ENCODE measurements at places on chromosomes 2 and 18.
A peak's percentile ranks its signal among the peaks of the same experiment; 100 is the strongest.

DNA sequence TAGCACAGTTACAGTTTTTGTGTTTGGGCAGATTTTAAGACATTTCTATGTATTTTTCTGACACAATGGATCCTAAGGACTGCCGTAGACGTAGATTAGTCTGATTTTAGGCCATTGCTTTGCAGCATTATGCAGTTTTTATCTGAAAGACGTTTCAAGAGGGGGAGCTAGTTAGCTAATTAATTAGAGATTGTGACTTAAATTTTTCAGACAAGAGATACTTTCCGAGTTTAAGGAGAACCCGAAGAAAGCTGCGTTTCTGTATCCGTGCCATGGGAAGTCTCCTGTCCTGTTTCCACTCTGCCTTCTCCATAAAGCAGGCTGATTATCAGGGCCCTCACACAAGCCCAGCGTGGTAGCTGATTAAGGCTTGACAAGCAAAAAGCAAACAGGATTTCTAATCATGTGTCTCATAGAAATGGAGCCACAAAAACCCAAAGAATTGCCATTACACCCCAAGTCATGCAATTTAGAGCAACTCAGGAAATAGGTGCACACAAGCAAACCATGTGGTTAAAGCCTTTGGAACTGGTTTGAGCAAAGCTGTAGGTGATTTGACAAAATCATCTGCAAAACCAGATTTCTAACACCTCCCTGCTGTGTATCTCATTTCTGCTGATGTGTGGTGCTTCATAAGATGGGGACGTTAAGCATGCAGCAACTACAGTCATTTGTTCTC, 808.1 kb downstream of the RNF144A start:
- DNase-seq: no peak

DNA sequence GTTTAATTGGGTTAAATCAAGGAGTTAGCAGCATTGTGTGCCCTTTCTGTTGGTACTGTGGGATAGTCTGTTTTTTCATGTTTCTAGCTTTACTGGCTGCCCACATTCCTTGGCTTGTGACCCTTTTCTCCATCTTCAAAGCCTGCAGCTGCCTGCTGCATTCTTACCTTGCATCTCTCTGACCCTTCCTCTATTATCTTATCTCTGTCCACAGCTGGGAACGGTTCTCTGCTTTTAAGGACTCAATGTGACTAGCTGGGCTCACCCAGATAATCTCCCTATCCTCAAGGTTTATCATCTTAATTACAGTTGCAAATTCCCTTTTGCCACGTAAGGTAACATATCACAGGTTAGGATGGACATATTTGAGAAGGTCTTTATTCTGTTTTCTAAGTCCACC, 199.7 kb downstream of the KCNS3 start:
- no peak for DNase-seq

- DNase-seq: no peak
Measured at GRCh38 chr2:233353769-233354499, at the start of gene DGKD. TSS of gene DGKD (plus strand) at chr2:233354494. CDS start at chr2:233354519, 25 bp downstream.

DNA sequence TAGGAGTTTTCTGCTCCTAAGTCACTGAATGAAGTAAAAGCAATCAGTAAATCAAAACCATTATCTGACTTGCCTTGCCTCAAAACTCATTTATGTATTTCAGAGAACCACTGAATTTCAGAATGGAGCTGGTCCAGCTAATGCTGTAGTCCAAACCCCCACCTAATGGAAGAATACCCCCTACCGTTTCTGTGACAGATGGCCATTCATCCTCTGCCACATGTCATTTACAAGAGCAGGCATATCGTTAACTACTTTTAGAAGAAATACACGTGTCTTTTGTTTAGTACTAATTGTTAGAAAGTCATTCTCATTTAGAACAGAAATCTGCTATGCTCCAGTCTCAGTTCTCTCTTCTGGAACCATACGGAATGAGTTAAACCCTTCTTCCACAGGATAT, 12.8 kb upstream of the GALNT5 start:
- DNase-seq: no peak

DNA sequence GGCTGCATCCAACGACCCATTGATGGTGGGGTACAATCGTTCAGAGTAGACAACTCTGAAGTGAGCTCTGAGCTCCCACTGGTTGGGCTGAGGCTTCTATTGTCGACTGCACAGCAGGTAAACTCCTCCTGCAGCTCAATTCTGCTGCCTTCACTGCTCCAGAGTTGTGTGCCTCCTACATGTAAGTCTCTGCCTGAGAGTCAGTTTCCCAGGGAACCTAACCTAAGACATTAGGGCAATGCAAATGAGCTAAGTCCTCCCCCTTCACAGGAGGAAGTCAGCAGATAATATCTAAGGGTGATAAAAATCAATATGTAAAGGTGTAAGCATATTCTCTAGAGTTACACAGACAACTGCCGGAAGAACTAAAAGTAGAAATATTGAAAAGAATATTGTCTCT, 22.5 kb upstream of the ACYP2 start:
- DNase-seq: no peak

GRCh38 chr2:177296040-177296439, 31.5 kb upstream of the NFE2L2 start:
- DNase-seq: no peak

DNA sequence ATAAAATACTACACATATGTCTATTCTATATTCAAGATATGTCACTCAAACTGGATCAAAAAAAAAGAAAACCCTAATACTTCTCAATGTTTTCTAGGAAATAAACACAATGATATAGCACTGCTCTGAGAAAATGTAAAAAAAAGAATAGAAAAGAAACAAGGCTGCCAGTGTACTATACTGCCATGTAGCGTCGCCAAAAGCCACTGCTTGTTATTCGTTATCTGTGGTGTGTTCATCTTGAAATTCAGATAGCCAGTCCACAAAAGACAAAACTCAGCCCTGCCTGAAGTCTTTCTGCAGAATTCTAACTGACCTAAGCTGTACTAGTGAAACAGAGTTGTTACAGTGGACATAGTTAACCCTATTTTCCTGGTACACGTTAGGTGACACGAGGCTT, 12.2 kb upstream of the YPEL5 start:
- no peak for DNase-seq

DNA sequence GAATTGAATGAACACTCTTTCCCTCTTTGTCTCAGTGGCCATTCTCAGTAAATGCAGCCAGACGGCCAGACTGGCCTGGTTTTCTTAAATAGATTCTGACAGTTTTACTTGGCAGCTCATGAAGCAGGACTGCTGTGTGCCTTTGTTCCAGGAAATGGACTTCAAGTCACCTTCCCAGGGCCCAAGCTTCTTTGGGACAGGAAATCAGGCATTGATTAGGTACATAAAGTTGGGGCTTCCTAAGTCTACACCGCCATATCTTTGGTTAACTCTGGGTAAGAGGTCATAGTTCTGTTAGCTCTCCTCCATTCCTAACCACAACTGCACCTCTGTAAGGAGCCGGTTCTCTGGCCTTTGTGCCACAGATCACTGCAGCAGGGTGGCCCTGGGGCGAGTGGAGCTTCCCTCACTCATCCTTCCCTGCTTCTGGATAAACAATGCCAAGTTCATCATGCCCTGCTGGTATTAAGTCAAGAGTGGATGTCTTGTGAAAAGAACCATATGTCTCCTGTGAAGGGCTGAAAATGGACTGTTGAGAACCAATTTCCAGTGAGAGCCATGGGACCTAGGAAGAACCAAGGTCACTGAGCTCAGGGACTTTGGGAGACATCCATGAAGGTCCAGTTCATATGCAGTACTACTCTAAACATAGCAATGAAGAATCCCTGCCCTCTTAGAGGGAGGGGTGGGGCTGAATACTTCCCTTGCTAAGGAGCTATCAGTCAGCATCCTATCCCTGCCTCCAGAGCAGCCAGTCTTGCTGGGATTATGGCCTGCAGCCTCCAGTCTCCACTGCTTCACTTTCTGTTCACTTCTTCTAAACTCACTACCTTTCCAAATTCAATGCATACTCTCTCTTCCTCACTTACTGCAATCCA, 122.6 kb upstream of the XPO1 start:
- no peak for DNase-seq

DNA sequence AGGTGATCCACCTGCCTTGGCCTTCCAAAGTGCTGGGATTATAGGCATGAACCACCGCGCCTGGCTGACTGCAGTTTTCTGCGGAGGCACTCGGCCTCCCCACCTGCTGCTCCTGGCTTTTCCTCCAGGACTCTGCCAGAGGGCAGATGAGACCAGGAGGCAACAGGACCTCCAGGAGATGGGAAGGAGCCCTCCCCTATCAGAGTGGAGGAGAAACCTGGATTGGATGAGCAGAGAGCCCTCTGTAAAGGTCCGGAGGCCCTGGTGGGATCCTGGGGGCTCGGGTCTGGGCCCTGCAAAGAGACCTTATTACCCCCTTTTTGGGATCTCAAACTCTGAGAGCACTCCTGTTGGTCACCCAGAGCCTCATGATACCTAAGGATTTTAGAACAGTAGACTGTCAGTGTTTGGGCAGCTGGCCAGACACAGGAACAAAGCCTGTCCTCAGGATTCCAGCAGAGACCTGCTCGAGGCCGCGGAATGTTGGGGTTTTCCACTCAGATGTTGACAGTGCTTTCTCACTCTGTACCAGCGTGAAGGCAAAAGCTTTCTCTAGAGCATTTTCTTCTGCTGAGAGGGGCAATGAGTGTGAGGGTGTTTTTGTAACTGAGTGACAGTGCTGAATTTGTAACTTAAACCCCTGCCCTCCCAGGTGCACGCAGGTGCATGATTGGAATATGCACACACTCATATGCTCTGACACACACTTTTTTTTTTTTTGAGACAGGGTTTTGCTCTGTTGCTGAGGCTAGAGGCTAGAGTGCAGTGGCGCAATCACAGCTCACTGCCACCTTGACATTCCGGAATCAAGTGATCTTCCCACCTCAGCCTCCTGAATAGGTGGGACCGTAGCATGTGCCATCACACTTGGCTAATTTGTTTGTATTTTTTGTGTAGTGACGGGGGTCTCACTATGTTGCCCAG, 48.4 kb downstream of the NPPC start:
- DNase-seq: no peak

DNA sequence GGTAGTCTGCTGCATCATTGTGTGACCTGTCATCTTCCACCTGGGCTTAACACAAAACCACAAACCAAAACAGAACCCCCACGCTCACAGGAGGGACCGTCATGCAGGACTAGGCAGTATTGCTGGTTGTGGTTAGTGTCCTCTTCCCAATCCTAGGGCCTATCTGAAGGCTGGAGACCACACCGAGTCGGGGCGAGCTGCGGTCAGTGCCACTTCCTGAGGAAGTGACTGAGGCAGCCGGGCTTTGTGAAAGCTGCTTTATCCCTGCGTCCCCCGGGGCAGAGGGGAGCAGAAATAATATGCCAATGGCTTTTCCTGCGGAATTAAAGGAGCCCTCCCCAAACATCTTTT, 22.9 kb downstream of the ZNF532 start:
- DNase-seq: no peak

GRCh38 chr2:33810046-33810835, 211.1 kb upstream of the FAM98A start:
- DNase-seq: peak; percentile 17

- DNase-seq: no peak
Measured at GRCh38 chr2:214310319-214310718, 100.5 kb upstream of the VWC2L start.
